Forelimb muscle (tissue), 1 donor: ENCODE measurements at places on chromosomes 16 and 17. TPM values are rescaled to one million over a fixed set of nuclear protein-coding genes. Genes with fewer than 3 reads are reported as not detected.

The RPUSD1 gene
- polyA plus RNA-seq: 10.3 TPM

The TM4SF5 gene
- not detected for polyA plus RNA-seq

The DRC7 gene
- 0.28 TPM for polyA plus RNA-seq

The IL21R gene
- 0.20 TPM for polyA plus RNA-seq

The PIGW gene
- polyA plus RNA-seq: 7.6 TPM

The CLDN7 gene
- 0.99 TPM for polyA plus RNA-seq

The HID1 gene
- 5.9 TPM for polyA plus RNA-seq

The SDR42E2 gene
- not detected for polyA plus RNA-seq

The ZG16 gene
- polyA plus RNA-seq: not detected

The SRCIN1 gene
- 0.96 TPM for polyA plus RNA-seq

The PYCARD gene
- 4.8 TPM for polyA plus RNA-seq

The EPN3 gene
- polyA plus RNA-seq: 0.97 TPM

The GOT2 gene
- polyA plus RNA-seq: 45.9 TPM

The CIBAR2 gene
- polyA plus RNA-seq: not detected

The NFE2L1 gene
- polyA plus RNA-seq: 272 TPM

The MPP2 gene
- 2.6 TPM for polyA plus RNA-seq

The PLEKHH3 gene
- polyA plus RNA-seq: 49.6 TPM

The KRT23 gene
- polyA plus RNA-seq: 0.19 TPM

The TSC2 gene
- 70.4 TPM for polyA plus RNA-seq

The PTX4 gene
- polyA plus RNA-seq: 0.53 TPM

The DHRS7C gene
- polyA plus RNA-seq: 110 TPM

The ERBB2 gene
- polyA plus RNA-seq: 121 TPM

The FNDC8 gene
- polyA plus RNA-seq: 0.11 TPM

The TANGO6 gene
- polyA plus RNA-seq: 5.7 TPM

The RDM1 gene
- 0.28 TPM for polyA plus RNA-seq

The TMEM238L gene
- polyA plus RNA-seq: 0.23 TPM

The PPM1D gene
- 8.9 TPM for polyA plus RNA-seq
